Adrenal gland (tissue), 19 donors: ENCODE measurements at places on chromosomes 5 and 9.
A peak's percentile ranks its signal among the peaks of the same experiment; 100 is the strongest.

GRCh38 chr5:6182271-6182815 lies 196.0 kb downstream of the MED10 start:
- H3K27ac ChIP-seq, result no peak overlapping the region
- no peaks in the 10 kb centered on the region for H3K4me1 ChIP-seq
- no peaks in the 10 kb centered on the region for H3K36me3 ChIP-seq
- DNase-seq, result no peak

GRCh38 chr5:80755626-80756025 lies 100.8 kb upstream of the DHFR start:
- no peak overlapping the region for H3K27ac ChIP-seq
- no peaks in the 10 kb centered on the region for H3K27me3 ChIP-seq
- H3K4me1 ChIP-seq, result no peaks in the 10 kb centered on the region
- no peak for DNase-seq
- H3K36me3 ChIP-seq, result no peaks in the 10 kb centered on the region

DNA sequence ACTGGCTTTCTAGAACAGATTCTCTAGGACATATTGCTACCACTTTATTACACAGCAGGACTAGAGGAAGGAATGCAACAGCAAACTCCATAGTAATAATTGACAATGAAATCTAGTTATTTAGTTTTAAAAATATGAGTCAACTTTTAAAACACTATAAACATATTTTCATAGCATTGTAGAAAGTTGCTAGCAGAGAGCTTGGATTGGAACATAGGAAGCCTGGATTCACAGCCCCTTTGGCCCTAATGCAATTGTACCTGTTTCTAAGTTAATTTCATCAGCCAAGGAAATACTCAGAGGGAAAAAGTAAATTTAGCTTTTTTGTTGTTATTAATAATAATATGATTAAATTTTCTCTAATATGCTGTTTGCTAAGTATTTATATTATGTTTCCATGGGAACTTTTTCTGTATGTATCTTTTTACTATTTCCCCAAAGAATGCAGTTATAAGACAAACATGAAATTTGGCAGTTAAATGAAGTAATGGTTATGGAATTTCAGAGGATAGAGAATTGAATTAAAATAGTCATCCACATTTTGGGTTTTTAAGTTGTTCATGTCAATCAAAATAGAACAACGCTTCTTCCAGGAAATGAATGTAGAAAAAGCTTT lies 45.6 kb downstream of the VCAN start:
- no peak overlapping the region for H3K27ac ChIP-seq
- no peaks in the 10 kb centered on the region for H3K36me3 ChIP-seq
- H3K4me1 ChIP-seq, result no peaks in the 10 kb centered on the region
- H3K4me3 ChIP-seq, result no peak overlapping the region

GRCh38 chr9:81592887-81593266 lies 96.5 kb downstream of the TLE1 start:
- DNase-seq, result peak; percentile 77
- no peaks in the 10 kb centered on the region for H3K36me3 ChIP-seq
- peak overlapping the region; percentile 35 for H3K4me3 ChIP-seq
- peaks cover 10% of the 10 kb centered on the region for H3K4me1 ChIP-seq
- H3K27me3 ChIP-seq, result no peaks in the 10 kb centered on the region
- peak overlapping the region; percentile 3 for H3K27ac ChIP-seq

DNA sequence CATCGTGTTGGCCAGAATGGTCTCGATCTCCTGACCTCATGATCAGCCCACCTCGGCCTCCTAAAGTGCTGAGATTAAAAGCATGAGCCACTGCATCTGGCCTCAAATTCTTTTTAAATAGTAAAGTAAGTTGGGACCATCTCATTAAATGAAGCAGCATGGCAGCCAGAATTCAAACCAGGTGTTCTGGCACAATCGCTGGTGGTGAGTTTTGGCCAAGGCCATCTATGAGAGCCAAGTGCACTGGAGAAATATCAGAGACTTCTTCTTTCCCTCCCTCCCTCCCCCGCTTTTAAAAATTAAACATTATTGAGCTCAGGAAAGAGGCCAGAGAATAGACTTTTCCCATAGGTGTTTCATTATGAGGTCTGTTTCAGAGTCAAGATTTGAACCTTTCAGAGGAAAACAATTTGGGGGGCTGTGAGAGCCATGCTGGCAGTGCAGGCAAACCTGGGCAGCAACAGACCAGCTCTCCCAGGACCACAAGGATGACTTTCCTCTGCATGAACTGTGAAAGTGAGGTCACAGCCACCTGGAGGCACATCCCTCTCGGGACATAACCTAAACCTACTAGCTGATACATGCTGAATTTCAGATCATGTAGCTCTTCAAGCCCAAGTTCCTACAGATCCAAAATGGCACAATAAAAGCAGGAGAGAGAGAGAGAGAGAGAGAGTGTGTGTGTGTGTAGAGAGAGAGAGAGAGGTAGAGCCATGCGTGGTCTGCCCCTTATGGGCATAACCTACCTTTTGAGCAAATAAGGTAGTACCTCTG lies 94.6 kb upstream of the DMRT1 start:
- H3K36me3 ChIP-seq, result no peaks in the 10 kb centered on the region
- no peak overlapping the region for H3K4me3 ChIP-seq

DNA sequence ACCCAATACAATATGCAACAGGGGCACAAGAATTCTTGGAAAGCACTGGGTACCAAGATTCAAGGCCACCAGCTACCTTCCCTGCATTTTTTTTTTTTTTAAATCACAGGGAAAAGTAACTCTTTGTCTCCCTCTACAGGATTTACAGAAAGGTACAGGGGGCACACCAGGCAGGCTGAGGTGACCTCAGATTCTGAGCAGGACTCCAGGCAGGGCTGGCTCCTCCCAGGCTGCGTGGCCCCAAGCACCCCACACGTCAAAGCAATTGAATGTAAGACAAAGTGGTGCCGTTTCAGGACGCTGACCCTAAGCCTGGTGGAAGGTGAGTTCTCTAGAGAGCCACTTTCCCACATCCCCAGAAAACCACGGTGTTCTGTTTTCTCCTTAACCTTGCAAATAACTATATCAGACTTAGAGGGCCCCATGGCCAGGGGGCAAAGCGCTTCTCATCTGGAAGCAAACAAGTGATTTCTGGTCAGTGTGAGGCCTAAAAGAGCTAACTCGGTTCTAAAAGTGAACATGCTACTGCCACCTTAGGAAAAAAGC lies 222.6 kb downstream of the ROR2 start:
- no peak overlapping the region for H3K27ac ChIP-seq
- H3K4me1 ChIP-seq, result no peaks in the 10 kb centered on the region
- H3K36me3 ChIP-seq, result no peaks in the 10 kb centered on the region
- DNase-seq, result peak; percentile 48
- no peaks in the 10 kb centered on the region for H3K27me3 ChIP-seq
- no peak overlapping the region for H3K4me3 ChIP-seq

GRCh38 chr5:127839072-127839471 lies 135.9 kb downstream of the CCDC192 start:
- H3K27ac ChIP-seq, result no peak overlapping the region
- no peaks in the 10 kb centered on the region for H3K36me3 ChIP-seq
- H3K4me3 ChIP-seq, result no peak overlapping the region
- H3K27me3 ChIP-seq, result no peaks in the 10 kb centered on the region
- DNase-seq, result no peak

DNA sequence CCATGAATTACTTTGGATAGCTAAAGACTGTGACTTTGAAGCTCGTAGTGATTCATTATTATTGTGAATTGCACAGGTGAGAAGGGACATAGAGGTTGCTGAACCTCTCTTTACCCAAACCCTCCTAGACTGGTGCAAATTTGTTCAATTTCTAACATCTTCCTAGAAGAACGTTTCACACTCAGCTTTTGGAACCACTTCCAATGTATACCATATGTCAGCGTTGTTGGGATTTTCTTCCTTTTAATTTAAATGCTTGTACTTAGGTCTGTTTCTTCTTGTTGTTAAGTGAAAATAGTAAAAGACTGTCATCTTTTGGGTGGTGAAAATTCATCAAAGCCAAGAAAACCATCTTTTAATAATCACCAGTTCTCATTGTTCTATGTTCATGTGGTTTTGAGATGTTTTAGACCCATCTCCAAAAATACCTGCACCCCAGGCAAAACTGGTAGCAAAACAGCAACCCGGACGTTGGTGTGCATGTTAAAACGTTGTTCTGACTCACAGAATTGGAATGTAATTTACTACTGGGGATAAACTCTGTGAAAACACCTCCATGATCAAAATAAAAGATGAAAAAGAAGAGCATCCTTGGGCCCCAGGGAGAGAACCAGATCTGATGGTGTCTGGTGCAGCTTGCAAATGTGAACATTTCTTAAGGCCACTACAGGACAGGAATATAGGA lies 238.3 kb downstream of the NPR3 start:
- no peak overlapping the region for H3K27ac ChIP-seq
- H3K27me3 ChIP-seq, result no peaks in the 10 kb centered on the region
- no peak for DNase-seq
- H3K4me1 ChIP-seq, result no peaks in the 10 kb centered on the region

GRCh38 chr9:32825203-32825602 lies 41.9 kb downstream of the TMEM215 start:
- H3K27me3 ChIP-seq, result no peaks in the 10 kb centered on the region
- H3K27ac ChIP-seq, result no peak overlapping the region
- no peaks in the 10 kb centered on the region for H3K4me1 ChIP-seq

DNA sequence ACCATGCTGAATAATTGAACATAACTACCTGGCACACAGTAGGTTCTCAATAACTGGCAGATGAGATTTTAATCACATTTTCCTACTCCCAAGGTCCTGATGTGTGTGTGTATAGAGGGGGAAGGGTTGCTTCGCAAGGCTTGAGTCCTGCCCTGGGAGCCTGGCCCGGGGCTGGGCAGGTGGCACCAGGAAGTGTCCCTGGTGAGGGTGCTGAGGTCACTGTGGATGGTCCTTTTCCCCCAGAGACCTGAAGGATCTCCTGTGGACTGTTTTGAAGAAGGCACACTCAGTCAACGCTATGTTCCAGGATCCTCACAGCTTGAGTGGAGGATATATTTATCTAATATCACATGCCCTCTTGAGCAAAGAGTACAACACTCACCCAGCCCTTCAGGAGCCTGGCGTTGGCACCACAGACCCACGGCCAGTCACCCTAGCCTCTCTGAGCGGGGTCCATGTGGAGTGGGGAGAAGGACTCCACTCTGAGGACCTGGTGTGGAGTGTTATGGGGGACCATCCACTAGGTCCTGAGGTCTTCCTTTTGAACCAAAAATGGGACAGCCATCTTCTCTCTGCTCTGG lies 177.8 kb downstream of the GABBR2 start:
- H3K27me3 ChIP-seq, result no peaks in the 10 kb centered on the region
- no peak for DNase-seq
- H3K4me1 ChIP-seq, result no peaks in the 10 kb centered on the region
- H3K36me3 ChIP-seq, result no peaks in the 10 kb centered on the region
- no peak overlapping the region for H3K4me3 ChIP-seq

DNA sequence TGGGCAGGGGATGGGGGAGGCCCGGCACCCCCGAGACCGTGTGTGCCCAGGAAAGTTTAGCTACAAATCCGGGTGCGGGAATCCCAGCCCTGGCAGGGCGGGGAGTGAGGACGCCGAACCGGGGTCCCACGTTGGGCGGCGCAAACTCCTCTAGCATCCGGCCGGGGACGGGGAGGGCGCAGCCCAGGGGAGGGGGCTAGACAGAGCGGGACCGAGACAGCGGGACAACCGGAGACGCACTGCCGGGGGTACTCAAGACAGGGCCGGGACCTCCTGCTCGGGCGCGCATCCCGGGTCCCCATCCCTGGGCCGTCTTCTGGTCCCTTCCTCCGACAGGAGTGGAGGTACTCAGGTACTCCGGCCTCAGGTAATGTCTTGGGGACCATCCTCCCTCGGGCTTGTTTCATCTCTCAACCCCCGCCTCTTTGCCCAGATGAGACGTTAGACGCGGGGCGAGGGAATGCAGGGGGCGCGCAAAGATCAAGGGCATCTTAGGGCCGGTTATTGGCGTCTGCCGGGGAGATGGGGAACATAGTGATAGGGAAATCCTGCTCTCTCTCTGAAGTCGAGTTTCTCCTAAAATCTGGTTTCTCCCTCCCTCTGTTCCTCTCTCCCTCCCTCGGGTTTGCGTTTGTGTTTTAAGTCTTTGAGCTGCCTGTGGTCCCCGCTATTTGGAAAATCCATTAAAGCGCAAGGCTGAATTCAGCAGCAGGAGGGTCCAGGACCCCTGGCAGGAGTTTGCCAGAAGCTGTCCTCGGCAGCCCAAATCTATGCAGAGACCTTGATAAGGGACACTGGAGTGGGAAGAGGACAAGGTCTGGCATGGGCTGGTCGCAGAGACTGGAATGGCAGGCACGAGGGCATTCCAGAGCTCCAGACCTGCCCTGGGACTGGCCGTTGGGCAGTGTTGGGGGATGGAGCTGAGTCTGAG lies 815 bp downstream of the PDZD2 start:
- H3K4me1 ChIP-seq, result peaks cover 38% of the 10 kb centered on the region
- no peaks in the 10 kb centered on the region for H3K27me3 ChIP-seq
- peak; percentile 36 for DNase-seq
- no peak overlapping the region for H3K27ac ChIP-seq
- H3K4me3 ChIP-seq, result peak overlapping the region; percentile 88
- no peaks in the 10 kb centered on the region for H3K36me3 ChIP-seq

GRCh38 chr5:2631758-2632157 lies 119.7 kb downstream of the IRX2 start:
- no peak overlapping the region for H3K4me3 ChIP-seq
- H3K27me3 ChIP-seq, result no peaks in the 10 kb centered on the region
- DNase-seq, result no peak
- no peak overlapping the region for H3K27ac ChIP-seq

- H3K36me3 ChIP-seq, result no peaks in the 10 kb centered on the region
- H3K4me3 ChIP-seq, result no peak overlapping the region
- peaks cover 94% of the 10 kb centered on the region for H3K27me3 ChIP-seq
- peaks cover 13% of the 10 kb centered on the region for H3K4me1 ChIP-seq
- no peak overlapping the region for H3K27ac ChIP-seq
Observed at GRCh38 chr9:37030611-37030939, 3.5 kb downstream of the PAX5 start.

DNA sequence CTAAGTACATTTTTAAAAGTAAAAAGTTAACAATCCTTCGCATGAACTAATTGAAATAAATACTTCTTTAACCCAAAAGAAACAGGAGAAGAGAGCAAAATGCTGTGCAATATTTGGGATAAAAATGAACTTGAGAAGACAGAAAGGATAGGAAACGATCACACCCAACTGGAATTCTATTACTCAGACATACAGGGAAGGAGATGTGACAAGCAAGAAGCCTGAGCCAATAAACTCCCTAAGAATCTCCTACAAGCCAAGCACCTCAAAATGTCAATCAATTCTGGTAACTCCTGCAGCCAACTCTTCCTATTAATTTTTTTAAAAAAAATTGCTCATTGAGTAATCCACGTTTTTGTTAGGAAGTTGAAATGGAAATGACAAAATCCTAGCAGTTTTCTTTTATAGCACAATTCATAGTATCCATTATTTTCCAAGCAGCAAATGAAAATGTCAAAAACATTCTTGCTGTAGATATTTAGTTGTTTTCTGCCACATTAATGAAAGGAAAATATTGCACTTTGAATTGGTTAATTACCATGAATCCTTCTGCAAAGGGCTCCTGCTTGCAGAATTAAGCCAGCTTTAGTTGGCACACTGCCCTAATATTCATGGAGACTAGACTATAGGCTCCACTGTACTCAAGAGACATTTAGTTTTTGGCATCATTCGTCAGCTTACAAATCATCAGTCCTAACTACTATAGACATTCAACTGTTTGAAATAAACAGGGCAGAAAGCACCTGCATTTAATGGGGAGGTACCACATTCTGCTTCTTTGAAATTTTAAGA lies 89.0 kb downstream of the RFX3 start:
- no peak overlapping the region for H3K4me3 ChIP-seq
- DNase-seq, result no peak
- H3K27me3 ChIP-seq, result no peaks in the 10 kb centered on the region
